ENCODE measurements at places on chromosomes 6 and 20.

GRCh38 chr6:106924694-106925523 is 49.6 kb downstream of the CD24 start:
- DNase-seq, result no peak

DNA sequence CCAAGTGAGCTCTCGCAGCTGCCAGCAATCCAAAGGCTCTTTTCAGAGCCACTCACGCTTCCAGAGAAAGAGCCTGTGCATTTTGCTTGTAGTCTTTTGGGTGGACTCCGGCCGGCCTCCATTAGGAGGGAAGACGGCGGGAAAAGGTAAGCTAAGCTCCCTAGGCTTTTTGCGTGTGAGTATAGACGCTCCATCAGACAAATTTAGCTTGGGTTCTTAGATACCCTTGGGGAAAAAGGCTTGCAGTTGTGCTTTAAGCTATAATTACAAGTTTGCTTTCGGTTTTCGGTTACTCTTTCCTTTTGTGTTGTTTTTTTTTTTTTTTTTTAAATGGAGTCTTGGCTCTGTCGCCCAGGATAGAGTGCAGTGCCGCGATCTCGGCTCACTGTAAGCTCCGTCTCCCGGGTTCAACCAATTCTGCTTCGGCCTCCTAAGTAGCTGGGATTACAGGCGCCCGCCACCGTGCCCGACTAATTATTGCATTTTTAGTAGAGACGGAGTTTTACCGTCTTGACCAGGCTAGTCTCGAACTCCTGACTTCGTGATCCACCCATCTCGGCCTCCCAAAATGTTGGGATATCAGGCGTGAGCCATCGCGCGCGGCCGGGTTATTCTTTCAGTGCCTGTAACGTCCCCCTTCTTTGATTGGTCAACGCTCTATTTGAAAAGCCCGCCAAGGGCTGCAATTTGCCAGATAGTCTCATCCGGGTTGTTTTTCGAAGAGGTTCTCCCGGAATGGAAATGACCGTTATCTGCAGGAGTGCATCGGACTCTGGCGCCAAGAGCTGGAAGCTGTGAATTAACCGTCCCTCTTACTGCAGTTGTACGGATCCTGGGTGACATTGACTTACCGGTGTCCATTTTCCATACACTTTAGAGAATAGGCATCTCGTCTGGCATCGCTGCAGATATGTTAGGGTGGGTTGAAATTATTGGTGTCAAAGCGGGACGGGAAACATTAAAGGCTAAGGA is 18.1 kb downstream of the OR2B2 start:
- DNase-seq, result no peak

- DNase-seq, result no peak
Observed at GRCh38 chr6:43144879-43145278, 26.2 kb upstream of the SRF start.

DNA sequence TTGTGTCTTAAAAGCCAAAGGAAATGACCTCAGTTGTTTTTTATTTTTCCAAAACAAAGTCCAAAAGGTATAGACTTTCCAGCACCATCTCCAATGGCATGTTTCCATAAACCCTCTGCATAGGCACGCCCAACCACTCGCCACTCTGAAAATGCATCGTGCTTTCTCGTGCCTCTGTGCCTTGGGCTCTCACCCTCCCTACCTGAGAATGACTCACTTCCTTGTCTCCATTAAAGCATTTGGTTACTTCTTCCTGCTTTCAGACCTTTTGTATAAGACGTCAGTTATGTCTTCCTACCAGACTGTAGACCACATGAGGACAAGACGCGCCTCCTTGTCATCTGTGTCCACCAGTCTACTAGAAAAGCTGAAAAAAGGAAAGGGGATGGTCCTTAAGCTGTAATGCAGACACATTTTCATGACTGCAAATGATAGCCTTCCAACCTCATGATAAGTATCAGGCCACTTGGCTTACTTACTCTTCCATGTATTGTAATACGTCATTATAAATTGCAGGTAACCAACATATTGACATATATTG is 61.2 kb upstream of the CDYL start:
- DNase-seq, result no peak

GRCh38 chr6:161101517-161101916 is 109.9 kb downstream of the MAP3K4 start:
- DNase-seq, result no peak

GRCh38 chr6:40338306-40338705 is 248.9 kb downstream of the LRFN2 start:
- DNase-seq, result no peak

DNA sequence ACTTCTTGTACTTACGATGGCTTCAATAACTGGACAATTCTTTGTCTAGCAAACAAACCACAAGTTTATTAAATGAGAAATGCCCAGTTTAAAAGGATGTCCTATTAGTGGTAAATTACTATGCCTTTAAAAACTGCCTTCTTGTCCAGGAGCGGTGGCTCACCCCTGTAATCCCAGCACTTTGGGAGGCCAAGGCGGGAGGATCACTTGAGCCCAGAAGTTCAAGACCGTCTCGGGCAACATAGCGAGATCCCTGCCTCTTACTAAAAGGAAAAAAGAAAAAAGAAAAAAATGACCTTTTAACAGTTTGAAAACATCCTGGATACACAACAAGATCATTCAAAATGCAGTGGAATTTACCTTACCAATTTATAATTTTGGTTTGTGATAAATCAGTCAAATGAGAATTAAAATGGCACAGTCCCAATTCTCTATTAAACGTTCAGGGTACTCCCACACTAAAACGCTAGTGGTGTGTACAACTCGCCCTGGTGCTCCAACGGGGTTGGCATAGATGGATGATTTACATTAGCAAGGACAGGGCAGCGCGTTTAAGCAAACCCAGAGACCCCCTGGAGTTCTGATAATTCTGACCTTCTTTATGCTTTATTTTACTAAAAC is 2.3 kb downstream of the ZBTB2 start:
- no peak for DNase-seq

DNA sequence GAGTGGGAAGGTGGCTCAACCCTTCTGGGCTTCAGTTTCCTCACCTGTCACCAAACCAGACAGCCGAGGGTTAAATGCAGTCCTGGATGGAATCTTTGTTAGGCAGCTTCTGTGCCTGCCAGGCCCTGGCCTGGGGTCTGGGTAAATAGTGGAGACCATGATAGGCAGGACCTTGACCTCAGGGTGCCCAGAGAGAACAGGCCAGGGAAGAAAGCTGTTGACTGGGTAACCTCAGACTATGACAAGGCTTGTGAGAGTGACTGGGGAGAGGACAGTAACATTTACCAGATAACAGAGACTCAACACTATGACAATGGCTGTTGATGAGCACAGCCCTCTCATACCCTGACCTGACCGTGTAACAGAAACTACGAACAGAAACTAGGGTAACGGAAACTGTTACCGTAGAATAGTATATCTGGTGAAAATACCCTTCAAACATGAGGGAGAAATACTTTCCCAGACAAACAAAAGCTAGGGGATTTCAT is 218.3 kb downstream of the PREX1 start:
- DNase-seq, result no peak

DNA sequence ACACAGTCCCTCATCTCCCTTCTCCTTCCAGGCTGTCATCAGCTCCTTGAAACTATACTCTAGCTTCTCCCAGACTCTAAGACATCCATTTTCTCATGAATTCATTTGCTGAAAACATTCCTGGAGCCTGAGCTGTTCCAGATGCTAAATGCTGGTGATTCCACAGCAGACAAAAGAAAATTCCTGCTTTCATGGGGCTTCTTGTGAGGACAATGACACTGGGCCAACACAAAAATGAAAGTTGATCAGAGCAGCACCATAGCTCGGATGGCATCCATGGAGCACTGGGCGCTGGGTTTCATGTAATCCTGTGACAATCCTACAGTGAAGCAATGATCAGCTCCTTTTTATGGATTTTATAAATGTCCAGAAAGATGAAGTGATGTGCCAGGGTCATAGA is 47.4 kb upstream of the STX16 start:
- DNase-seq, result no peak

DNA sequence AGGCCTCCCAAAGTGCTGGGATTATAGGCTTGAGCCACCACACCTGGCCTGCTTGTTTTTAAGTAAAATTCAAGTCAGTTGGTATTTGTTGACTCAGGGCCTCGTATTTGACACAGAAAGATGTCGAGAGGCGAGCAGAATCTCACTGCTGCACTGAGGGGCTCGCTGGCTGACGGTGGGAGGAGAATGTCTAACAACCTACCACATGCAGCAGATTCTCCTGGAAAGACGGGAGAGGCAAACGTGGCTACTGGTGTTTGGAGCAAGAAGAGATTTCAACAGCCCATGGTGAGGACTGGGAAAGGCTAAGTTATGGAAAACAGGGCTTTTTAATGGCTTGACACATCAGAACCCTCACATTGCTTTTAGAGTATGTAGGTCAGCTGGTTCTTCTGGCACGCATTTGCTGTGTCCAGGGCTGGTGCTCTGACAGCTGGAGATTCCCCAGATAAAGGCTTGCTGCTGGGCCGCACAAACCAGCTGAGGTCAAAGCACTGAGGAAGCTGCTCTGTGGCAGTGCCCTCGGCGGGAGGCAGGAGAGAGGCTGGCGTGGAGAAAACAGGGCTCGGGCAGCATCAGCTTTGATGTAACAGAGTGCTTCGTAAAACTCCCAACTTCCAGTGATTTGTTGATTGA is 84.2 kb upstream of the FRMD1 start:
- DNase-seq, result no peak

- DNase-seq, result no peak
Observed at GRCh38 chr20:47353239-47353691, 3.2 kb downstream of the ZMYND8 start.

DNA sequence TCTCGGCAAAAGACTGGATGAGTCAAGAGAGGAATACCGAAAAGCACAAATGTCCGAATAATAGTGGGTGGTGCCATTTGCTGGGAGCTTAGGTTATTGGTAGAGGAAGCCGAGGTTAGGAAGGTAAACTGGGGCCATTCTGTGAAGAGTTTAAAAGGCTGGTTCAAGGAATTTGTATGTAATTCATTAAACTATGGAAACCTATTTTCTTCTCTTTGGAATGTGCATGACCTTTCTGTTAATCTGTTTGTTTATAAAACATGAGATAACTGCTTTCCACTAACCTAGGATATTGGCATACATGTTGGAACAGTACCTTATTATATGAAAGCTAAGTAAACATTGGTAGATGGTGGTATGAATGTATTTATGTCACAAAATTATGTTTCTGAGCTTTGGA is 71.8 kb downstream of the LCA5 start:
- DNase-seq, result no peak

DNA sequence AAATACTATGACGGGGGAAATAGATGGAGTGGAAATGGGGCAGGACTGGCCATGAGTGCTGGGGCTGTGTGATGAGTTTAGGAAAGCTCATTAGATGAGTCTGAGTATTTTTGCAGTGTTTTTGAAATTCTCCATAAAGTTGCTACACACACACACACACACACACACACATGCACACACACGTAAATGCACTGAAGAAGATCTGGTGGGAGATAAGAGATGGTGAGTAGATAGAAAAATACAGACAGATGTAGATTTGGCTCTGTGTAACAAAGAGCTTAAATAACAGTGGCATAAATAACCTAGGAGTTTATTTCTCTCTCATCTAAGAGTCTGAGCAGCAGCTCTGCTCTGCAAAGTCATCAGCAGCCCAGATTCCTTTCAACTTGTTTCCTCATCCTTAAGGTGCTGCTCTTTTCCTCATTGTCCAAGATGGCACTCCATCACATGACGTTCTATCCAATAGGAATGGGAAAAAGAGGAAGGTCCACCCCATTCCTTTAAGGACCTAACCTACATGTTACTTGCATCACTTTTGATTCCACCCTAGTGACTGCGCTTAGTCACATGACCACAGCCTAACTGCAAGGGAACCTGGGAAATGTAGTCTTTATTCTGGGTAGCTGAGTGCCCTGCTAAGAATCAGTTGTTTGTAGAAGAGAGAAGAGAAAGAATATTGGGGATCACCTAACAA is 76.4 kb downstream of the EYA2 start:
- DNase-seq, result no peak

DNA sequence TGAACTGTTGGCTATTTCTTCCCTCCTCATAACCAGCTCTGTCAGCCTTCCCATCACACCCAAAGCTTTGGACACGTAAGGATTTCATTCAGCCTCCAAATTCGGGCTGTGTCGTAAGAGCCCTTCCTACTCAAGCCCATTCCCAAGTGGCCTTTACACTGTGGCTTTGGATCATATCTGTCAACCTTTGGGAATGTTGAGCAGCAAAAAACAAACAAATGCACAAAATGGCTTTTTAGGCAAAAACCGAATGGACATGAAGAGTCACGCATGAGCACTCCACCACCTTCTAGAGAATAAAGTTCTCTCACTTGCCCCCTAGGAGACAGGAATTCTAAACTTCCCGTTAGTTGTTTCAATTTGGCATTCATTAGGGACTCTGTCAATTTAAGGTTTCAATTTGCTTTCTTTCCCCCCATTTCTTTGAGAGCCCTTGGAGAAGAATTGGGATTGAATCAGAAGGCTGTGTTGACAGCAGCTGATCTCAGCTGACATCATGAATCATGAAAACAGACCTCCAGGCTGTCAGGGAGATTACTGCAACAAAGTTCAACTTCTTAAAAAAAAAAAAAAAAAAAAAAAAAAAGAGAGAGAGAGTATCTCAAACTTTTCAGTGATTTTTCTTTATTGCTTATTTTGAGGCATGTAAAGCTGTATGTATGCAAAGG is 110.3 kb downstream of the BCAS1 start:
- no peak for DNase-seq

DNA sequence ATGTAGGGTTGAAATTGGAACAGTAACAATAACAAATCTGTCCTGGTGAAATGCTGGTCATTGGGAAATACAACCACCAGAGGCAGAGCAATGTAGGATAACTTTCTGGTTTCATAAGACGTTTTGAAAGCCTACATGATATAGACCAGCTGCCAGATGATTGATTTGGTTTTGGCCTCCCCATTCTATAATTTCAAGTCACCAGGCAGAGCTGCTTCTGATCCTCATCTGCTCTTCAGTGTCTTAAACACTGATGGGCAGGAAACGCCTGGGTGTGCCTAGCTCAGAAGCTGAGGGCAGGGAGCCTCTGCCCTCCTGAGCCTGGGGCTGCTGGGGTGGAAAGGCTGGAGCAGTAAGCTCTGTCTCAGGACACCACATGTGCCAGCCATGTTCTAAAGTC is 24.5 kb downstream of the DHX35 start:
- no peak for DNase-seq

DNA sequence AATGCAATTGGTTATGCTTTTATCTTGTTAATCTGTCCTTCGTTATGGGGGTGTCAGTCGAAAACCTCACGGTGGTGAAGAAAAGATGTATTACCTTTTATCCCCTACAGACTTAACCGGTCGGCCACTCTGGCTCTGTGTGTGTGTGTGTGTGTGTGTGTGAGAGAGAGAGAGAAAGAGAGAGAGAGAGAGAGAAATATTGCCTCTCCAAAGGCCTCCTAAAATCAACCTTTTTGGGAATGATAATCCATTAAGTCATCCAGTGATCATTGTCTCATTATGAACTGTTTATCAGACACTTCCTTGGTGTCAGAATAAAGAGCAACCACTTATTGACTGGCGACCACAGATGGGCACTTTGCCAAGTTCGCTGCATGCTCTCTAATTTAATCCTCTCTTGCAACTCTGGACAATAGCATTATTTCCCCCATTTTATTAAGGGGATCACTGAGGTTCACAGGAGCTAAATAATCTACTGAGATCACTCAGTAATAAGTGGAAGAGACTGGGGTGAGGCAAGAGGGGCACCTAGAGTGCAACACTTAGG is 30.7 kb downstream of the SLC35D3 start:
- no peak for DNase-seq
